B cell (primary cell): ENCODE measurements at places on chromosomes 13 and 19. TPM values are rescaled to one million over a fixed set of nuclear protein-coding genes. Genes with fewer than 3 reads are reported as not detected.

Gene IZUMO2
- not detected in 2 replicates for polyA plus RNA-seq

Gene KLK15
- 0.07 TPM in 1 of 2 replicates, not detected in the other for polyA plus RNA-seq

- H3K4me3 ChIP-seq, result no peak overlapping the region
- DNase-seq, result no peak
- H3K36me3 ChIP-seq, result no peaks in the 10 kb centered on the region
- H3K27ac ChIP-seq, result no peak overlapping the region
Observed at GRCh38 chr13:63408331-63409189, 1992.9 kb upstream of the PCDH20 start.

GRCh38 chr19:36986601-36987000 lies 70.5 kb downstream of the ZNF568 start:
- no peak overlapping the region for H3K27ac ChIP-seq
- no peak overlapping the region for H3K4me3 ChIP-seq
- H3K36me3 ChIP-seq, result peaks cover 1% of the 10 kb centered on the region
- no peaks in the 10 kb centered on the region for H3K4me1 ChIP-seq
- no peak for DNase-seq

GRCh38 chr19:33660410-33661124 lies 38.8 kb downstream of the CHST8 start:
- no peak for DNase-seq
- H3K27me3 ChIP-seq, result no peaks in the 10 kb centered on the region
- H3K4me3 ChIP-seq, result no peak overlapping the region
- H3K4me1 ChIP-seq, result no peaks in the 10 kb centered on the region
